ENCODE measurements at places on chromosomes 7 and 10.

DNA sequence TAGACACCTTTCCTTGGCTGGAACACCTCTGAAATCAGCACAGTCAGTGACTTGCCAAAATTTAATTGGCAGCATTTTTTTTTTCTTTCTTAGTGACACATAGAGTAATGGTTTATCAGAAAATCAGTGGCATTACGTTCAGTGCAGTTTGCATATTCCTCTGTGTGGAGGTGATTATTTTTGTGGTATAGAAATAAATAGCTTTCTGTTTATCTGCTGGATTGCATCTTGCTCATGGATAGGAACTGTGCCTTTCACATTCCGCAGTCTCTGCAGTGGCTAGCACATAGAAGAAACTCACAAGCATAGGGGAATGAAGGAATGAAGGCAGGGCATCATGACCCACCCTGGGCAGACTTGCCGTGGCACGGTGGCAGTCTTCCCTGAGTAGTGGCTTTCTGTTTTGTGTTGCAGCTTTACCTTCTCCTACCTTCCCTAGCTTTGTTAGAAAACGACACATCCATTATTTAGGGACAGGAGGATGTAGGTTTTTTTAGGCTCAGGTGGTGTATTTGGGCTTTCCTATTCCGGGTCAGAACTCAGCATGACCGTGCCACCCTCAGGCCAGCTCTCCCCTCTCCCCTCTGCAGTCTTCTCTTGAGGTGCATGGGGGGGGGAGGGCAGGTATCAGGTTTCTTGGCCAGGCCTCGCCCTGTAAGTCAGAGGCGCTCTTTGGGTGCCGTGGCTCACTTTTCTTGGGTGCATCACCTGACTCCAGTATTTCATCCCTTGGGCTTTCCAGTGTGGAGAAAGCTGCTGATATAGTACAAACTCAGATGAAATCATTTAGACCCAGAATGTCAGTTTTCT, 112.5 kb upstream of the GJD4 start:
- ATAC-seq: no peak

- ATAC-seq: no peak
Observed at GRCh38 chr7:135510592-135511183, 786 bp upstream of the CNOT4 start.

DNA sequence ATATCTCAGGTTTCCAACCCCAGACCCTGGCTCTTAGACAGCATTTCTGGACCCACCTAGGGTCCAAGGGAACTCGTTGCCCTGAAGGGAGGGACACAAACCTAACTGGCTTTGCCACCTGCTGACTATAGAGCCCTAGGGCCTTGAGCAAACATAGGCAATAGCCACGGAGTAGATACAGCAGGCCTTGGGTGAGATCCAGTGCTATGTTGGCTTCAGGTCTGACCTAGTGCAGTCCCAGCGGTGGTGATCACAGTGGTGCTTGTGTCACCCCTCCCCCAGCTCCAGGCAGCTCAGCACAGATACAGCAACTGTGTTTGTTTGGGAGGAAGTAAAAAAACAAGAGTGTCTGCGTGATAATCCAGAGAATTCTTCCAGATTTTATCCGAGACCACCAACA, 9.7 kb upstream of the TNKS2 start:
- ATAC-seq: no peak

- ATAC-seq: no peak
Observed at GRCh38 chr10:58152673-58153263, 114.9 kb downstream of the IPMK start.

- no peak for ATAC-seq
Observed at GRCh38 chr10:46540412-46541016, 15.9 kb downstream of the GPRIN2 start.

- ATAC-seq: no peak
Observed at GRCh38 chr10:26215935-26216584, 514 bp upstream of the GAD2 start.

DNA sequence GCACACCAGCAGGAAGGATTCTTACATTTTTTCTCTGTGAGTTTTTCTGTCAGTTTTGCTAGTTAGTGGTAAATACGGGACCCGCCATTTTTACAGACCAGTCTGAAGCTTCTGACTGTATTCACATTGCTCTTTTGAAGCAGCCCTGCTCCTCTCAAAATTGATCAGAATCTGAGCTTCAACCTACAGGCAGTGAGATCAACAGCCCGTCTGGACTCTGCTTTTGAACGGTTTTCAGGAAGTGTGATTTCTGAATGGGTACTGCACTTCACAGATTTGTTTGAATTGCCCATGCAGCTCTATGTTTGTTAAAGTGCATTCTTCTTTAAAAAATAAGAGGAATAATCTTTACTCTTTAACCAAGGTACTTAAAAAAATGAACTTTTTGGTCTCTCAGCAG, 8.9 kb downstream of the PURB start:
- no peak for ATAC-seq

DNA sequence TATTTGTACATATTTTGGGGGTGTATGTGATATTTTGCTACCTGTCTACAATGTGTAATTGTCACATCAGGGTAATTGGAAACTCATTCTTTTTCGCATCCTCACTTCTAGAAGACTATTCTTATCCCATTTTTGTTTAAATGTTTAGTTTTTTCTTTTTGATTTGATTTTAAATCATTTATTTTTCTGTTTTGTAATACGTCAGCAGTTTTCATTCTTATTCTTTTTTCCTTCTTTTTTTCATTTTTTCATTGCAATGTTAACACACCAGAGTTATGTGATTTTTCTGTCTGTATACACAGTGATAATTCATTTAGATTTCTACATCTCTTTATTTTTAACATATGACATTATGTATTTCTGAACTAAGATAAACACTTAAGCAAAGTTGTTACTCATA, 85.5 kb downstream of the SLC13A1 start:
- no peak for ATAC-seq

DNA sequence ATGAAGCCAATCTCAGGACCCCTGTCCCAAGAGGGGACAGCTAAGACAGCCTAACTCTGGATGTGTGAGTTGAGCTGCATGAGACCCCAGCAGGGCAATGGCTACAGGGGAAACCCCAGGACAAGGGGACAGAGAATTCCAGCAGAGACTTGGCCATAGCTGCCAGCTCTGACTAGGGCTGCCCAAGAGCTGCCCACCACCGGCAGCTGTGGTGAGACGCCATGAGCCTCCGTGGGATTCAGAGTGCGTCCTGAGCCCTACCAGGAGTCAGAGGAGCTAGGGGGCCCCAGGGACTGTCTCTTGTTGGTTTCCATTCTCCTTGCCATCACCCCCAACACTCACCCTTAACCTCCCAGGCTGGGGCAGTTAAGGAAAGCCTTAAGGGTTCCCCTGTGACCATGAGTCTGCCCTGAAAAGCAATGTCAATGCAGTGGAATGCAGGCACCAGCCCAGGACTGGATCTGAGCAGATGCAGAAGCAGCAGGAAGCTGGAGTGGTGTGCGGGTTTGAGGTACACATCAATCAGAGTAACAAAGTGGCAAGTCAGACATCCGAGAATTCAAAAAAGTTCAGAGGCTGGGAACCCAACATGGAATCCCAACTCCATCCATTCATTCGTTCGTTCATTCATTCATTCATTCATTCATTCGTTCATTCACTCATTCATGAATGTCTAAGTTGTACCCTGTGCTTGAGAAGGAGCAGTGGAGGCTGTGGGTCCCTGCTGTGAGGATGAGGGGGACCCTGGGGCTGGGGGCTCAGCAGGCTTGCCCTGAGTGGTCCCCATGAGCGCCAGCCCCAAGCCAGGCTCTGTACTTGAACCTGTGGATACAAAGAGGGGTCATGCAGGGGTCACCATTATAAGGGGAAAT, 52.9 kb downstream of the C10orf120 start:
- no peak for ATAC-seq

DNA sequence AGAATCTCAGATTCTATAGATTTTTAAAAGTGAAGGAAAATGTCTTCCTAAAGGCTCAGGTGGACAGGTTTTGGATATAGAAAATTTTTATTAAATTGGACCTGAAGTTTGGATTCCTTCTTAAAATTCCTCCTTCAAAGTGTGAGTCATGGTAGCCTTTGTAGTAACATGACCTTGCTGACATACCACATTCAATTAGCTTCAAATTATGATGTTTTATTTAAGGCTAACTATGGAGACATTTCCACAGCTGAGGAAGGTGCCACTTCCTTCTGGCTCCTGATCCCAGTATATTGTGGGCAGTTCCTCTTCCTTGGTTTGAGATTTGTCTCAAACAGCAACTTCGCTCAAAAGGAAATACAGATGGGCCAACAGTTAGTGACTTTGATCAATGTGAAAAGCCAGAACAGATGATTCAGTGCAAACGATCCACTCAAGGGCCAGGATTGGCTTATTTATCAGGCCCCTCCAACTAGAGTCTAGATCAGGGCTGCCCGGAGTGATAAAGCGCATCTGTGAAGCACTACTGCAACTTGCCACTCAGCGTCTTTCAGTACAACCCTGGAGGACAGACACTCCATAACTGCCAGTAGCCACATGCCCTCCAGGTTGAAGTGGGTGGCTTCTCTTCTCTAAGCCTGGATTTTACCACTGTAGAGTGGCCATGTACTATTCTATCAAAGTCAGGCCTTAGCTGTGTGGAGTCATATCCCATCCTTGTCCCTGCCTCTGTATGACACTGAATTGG, 573.5 kb downstream of the KIF20B start:
- no peak for ATAC-seq

GRCh38 chr7:73338321-73338720, 10.4 kb downstream of the FKBP6 start:
- ATAC-seq: no peak

- no peak for ATAC-seq
Observed at GRCh38 chr10:43027331-43027955, 49.4 kb upstream of the RET start.

- ATAC-seq: no peak
Observed at GRCh38 chr10:133114251-133114650, 26.5 kb downstream of the ADGRA1 start.

DNA sequence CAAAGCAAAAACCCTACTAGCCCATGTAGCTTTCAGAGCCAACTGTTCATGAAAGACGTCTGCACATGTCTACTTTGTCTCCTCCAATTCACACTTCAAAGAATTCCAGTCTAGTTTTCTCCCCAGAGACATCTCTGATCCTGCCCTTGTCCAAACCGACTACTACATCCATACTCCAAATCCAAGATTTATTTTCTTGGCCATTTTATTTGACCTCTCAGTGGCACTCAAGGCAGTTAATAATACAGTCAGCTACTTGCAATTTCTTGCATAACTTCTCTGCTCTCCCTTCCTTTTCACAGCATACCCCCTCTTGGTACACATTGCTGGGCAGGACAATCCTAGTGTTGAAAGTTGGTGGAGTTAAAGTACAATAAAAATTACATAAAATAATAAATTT, 170.9 kb upstream of the INHBA start:
- ATAC-seq: no peak

DNA sequence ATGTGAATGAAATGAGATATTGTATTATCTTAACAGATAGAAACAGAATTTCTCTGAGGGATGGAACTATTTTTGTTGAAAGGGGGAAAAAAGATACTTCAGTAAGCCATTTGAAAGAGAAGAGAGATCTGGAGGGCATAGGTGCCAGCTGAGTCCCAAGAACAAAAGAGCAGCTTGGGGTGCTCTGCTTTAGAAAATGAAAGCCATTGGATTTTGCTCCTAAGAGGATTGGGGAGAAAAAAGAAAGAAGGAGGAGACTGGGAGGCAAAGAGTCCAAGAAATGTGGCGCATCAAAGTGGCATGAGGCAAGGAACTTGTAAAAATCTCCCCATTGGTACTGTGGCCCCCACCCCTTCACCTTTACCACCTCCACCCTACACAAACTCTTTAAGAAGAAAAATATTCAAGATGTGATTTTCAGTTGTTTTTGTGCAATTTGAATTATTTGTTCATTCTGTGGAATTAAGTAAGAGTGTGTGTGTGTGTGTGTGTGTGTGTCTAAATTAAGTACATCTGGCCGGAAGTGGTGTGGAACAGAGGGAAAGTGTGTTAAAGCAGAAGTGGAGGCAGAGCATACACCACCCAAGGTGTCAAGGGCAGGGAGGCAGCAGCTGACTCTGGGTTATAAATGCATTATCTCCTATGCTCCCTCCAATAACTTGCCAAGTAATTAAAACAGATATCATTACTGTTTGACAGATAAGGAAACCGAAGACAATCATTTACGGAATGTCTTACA, 9.9 kb upstream of the GNAI1 start:
- ATAC-seq: no peak

DNA sequence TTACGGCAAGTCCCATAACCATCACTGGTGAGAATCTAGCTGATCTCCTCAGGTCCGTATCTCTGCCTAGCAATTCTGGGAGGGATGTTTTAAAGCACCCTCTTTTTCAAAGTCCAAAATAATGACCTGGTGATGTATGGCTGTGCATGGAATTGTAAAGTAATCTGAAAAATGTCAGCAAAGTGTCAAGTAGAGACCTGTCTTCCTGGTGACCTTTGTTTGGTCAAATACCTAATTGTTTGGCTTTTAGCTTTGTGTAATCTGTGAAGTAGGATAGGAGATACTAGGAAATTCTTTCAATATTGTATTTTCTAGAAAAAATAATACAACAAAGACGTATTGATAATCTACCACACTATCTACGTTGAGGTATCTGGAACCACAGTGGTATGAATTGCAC, 51.0 kb downstream of the ABCB5 start:
- ATAC-seq: no peak

DNA sequence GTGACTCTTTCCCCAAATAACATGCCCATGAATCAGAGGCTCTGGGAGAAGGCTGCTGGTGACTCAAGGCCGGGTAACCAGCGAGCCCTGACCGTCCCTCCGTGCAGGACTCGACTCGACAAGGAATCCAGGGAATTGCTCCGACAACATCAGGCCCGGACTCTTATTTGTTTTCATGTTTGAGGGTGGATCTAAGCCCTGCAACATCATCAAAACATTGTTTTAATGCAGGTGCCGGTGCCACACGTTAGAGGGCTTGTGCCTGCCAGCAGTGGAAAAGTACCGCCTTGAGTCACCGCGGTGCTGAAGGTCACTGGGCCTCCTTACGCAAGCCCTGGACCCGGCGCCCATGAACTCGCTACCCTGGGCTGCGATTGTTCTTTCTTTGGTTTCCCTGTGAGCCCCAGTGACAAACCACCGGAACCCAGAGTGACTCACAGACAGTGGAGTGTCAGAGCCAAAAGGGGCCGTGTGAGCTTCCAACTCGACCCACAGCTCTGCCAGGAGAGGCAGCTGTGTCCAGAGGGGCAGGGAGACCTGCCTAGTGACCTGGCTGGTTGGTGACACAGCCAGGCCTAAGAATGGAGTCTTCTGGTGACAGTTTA, 139.4 kb upstream of the SHH start:
- ATAC-seq: no peak

DNA sequence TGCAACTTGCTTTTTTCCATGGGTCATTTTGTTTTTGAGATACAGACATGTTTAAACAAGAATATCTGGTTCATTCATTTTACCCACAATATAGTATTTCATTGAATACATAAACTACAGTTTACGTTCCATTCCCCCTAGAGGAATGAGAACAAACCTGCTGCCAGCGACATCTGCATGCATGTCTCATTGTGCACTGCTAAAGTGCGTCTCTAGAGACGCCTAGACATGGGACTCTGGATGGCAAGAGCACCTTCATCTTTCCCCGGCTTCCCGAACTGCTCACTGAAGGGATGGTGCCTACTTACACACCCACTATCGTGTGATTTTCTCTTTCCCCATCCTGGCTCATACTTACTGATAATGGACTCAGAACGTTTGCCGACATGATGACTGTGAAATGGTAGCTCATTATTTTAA, 1.2 kb upstream of the ZNF777 start:
- ATAC-seq: no peak
